ENCODE measurements at places on chromosomes 2 and 18. TPM values are rescaled to one million over a fixed set of nuclear protein-coding genes. Genes with fewer than 3 reads are reported as not detected.

The SATB2 gene
- 8.2 TPM for total RNA-seq

The GPD2 gene
- 104 TPM for total RNA-seq

The PGAP1 gene
- 7.2 TPM for total RNA-seq

The POLR1B gene
- total RNA-seq, result 15.7 TPM

The EPC2 gene
- 30.5 TPM for total RNA-seq

The HSBP1L1 gene
- total RNA-seq, result 42.1 TPM

The EFHD1 gene
- total RNA-seq, result 52.8 TPM

The DNAJC5G gene
- total RNA-seq, result not detected

The LIMS4 gene
- 2.0 TPM for total RNA-seq

The NFATC1 gene
- 12.9 TPM for total RNA-seq
